ENCODE measurements at places on chromosomes 7 and 10.

- no peak for DNase-seq
These were observed 461.2 kb upstream of the VSTM2A start for GRCh38 chr7:54080971-54081370.

- no peak for DNase-seq
These were observed 192.2 kb downstream of the CAMK1D start for GRCh38 chr10:12541446-12542067.

DNA sequence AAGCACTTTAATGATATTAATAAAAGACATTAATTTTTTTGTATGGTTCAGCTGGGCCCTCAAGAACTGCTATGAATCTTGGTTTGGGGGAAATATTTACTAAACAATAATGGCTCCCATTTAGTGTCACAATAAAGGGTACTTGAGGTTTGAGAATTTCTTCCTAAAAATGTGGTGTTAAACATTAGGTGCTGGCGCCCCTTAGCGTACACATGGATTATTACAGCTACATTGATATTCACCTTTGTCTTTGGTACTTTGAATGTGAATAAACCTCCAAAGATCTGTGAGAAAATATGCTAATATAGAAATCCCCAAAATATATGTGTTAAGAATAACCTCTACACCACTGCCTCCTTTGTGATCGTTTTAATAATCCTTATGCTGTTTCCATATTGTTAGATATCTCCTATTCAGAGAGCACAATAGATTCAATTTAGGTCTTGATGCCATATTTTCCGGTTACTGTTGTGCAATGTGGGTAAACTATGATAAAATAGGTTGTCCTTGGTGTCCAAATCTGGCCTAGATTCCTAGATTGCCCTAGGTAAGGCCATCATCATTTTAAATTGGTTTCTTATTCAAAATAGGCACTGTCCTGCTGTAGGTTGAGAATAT lies 161.8 kb upstream of the CACNA2D1 start:
- DNase-seq = peak; percentile 36

DNA sequence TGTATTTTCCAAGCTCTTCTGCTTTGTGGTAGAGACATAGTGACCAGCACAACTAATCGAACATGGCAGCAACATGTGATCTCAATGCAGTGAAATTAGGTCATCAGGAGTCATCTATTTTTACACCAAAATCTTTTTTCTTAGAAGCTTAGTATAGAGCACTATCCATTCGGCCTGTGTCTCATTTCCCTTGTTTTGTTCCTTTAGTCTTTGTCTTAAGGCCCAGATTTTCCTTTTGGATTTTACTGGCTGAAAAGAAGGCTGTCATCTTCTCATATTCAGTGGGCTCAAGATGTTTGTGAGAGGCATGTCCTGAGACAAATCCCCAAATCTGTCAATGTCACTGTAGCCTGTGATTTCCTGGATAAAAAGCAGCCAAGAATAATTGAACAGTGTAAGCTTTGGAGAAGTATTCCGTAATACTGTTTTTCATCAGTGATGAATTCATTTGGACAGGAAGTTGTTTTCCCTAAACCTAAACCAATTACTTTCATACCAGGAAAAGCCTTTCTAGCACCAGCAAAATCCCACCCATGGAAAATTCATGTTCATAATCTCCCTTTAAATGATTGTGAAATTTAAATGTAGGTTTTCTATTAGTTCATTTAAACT lies 55.2 kb downstream of the MAGI2 start:
- DNase-seq = no peak

GRCh38 chr7:46173476-46174195 lies 252.6 kb upstream of the IGFBP3 start:
- no peak for DNase-seq

DNA sequence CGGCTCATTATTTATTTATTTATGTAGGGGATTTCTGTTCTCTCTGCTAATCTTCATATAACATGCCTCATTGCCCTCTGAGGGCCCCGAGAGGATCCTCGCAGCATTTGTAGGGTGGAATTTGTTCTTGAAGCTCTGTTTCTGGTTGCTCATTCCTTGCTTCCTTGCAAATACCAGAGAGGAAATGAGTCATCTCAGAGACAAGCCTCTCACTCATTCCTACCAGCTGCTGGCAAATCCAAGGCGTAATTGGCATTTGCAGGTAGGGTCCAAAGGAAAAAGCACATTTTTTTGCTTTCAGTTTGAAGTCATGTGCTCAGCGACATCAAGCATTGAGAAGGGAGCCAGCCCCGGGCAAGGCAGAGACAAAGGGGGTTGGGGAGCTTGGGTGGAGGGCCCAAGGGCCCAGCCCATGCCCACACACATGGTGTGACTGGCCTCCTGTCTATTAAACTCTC lies 501.6 kb downstream of the GALNT17 start:
- peak; percentile 40 for DNase-seq

DNA sequence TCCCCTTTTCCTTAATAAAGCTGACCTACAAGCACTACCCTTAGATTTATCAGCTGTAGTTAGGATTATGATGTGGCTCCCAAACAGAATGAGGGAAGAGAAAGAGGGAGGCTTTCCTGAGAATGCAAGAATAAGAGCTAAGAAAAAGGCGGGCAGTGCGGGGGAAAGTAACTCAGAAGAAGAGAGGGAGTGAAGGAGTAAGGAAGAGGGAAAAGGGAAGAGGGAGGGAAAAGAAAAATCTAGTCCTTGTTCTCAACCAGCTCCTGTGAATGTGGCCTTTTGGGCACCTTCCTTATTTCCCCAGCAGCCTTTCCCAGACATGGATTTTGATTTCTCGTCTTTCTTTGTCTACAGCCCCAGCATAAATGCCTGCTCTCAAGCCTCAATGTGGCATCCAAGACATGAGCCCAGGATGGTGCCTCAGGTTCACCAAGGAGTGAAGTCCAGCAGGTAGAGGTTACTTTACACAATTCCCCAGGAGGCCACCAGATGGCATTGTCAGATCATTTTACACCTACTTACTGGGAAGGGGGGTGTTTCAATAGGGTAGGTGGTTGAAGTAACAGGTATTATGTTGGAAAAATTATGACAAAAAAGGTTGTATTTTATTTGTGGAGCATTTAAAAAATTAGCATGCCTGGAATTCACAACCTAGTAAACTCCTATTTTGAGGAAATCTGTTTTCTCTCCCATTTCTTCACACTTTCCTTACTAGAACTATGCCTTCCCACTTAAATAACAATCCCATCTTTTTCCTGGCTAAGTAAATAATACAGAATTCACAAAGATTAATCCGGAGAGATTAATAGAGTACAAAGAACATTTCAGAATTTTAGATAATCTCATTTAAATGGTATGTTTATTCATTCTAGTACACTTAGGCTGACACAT lies 106.5 kb downstream of the HTR7 start:
- no peak for DNase-seq

DNA sequence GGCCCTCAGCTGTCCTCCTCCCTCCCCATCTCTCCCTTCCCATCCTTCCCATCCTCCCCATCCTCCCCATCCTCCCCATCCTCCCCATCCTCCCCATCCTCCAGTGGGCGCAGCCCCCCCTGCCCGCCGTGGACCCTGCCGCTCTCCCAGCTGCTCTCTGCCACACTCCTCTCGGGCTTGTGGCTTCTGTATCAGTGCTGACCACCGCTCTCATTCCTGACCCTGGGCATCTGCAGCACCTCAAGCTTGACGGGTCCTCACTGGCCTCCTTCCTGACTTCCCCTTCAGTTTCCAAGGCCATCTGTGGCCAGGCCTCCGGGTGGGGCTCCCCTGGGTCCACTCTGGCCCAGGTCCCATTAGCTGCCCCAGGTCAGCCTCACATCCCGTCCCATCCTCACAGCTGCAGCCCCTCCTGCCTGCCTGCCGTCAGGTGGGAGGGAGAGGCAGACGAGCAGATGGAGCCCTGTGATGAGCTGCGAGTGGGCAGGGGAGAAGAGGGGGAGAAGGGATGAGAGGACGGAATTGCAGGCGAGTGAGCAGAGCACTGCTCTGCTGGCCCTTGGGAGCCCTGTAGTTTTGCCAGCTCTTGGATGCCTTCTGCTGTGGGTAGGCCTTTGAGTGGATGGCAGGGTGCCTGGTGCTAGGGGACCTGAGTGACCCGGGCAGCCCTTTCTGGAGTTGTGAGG lies 35.7 kb downstream of the LHPP start:
- no peak for DNase-seq

- no peak for DNase-seq
These were observed 347.8 kb downstream of the ETV1 start for GRCh38 chr7:13641714-13642113.

- DNase-seq = no peak
These were observed 546.9 kb downstream of the KCNMA1 start for GRCh38 chr10:77090381-77091356.

DNA sequence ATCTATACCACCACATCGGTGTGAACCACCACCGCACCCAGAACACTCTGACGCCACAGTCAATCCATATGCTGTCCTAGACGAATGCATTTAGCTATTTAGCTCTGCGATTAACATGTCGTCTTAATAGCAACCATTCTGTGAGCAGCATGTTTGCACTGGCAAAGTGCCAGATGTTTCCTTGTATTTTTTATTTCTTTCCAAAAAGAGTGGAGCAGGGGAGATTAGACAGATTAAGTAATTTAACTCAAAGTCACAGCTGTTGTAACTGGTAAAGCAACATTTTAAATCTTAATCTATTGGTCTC lies 57.0 kb upstream of the ARL4A start:
- DNase-seq = no peak

DNA sequence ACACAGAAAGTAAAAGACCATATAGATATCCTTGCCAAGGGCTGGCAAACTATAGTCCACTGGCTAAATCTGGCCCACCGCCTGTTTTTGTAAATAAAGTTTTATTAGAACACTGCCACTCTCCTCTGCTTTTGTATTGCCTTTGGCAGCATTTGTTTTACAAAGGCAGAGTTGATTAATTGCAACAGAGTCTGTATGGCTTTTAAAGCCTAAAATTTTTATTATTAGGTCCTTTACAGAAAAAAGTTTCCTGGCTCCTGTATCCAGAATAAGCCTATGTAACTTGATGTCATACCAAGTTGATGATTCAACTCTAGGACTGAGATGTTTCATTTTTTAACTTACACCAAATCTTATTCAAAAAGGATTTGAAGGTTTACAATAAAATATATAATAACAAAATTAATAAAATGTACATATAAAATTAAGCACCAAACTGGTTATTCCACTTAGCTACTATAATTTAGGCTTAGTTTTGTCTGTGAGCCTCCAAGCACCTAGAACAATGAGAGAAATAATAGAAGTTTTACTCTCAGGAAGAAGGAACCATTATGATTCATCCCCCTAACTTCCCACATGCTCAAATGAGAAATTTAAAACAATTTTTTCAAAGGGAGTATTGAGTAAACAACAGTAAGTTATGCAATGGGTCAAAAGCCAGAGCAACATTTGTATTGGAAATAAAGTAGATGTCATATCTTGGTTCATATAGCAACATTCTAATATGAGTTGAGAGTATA lies 31.9 kb downstream of the CPED1 start:
- DNase-seq = no peak

DNA sequence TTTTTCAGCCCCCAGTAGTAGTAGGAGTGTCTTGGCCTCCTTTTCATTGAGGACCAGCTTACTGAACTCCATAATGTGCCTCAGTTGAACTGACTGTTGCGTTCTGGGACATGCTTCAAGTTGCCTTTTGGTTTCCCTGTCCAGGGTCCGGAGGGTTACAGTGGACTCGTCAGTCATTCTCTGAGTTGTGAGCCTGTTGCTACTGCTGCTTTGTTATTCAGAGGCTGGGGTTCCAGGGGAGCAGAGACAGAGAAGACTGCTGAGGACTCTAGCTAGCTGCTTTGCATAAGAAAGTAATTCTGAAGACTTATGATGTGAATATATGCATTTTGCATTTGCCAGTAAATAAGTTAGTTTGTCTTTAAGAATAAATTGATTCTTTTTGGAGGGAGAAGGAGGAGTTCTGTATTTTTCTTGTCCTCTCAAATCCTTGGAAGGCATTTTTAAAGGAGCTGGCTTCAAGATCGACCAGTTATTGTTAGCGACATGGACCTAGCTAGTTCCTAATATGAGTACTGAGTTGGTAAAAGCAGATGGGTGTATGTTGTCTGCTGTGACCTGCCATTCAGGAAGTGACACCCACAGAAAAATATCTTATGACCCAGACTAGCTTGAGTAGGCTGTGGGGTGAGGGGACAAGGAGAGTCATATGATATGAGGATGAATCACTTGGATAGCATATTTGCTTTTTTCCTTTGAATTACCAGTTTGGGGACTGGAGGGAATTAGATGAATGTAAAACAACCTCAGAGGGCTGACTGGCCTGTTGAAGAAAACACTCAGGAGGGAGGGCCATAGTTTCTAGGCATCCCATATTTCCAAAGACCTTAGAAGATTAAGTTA lies 8.3 kb downstream of the PI4K2A start:
- no peak for DNase-seq

- no peak for DNase-seq
These were observed 233.6 kb upstream of the BMPER start for GRCh38 chr7:33671531-33672262.

DNA sequence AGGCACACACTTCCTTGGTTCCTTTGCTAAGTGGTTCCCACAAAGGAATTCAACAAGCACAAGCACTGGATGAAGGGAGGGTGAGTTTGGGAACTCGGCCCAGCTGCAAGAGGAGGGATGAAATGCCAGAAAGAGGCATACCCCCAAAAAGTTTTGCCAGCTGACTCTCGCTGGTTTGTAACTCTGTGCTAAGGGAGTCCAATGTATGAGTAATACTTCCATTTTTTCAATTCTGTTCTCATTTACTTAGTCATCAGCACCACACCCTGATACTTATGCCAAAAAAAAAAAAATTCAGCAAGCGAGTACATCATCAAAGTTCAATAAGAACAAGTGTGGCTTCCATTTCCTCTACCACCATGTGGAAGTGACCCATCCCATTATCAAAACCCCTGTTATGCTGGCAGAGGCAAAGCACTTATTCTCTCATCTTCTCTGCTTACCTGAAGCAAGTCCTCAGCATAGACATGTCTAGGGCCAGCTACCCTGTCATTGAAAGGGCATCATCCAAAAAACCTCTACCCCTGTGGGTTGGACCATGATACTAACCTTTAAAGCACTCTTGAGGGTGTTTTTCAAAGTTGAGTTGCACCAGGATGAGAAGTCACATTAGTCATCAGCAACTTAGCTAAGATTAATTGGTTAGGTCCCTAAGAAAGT lies 6.9 kb upstream of the HYCC1 start:
- no peak for DNase-seq

DNA sequence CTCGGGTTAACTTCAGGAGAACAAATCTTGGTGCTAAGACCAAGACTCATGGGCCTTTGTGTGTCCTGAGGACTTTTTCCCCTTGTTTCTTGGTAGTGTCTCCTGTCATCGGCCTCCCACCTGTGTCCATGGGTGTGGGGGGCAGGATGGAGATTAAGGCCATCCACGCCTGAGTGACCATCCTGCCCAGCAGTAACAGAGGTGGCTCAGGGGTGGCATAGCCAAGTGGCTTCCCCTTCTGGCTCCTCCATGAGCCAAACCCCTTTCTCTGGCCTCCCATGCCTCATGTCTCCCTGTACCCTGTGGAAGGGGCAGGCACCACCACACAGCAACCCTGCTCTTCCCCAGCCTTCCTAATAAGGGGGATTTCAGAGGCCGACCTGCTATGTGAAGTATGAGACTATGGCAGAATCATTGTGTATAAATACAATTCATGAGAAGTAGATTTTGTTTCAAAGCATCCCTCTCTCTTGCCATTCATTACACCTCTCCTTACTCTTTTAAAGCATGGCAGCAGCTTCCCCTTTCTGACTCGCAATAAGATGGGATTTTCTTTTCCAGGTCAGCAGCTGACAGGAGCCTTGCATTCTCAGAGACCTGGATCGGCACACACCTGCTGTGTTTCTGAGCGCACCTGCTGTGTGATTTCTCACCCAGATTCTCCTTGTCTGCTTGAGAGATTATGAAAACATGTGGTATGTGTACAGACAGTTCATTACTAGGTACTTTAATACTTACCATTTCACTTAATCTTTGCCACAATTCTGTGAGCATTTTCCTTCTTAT lies 102.5 kb downstream of the XPNPEP1 start:
- no peak for DNase-seq
